ENCODE measurements at places on chromosomes 6 and 20. TPM values are rescaled to one million over a fixed set of nuclear protein-coding genes. Genes with fewer than 3 reads are reported as not detected.

The REM1 gene
- total RNA-seq = 0.27 TPM

The MTHFD1L gene
- total RNA-seq = 9.2 TPM

The LY6G6C gene
- 0.54 TPM for total RNA-seq

The MYBL2 gene
- 7.5 TPM for total RNA-seq

The ZNF311 gene
- total RNA-seq = 0.27 TPM

The ASIP gene
- total RNA-seq = not detected
